ACHN (cell line): ENCODE measurements at places on chromosomes 2 and 18.

GRCh38 chr2:227884511-227884947, 13.1 kb downstream of the DAW1 start:
- peak; percentile 86 for DNase-seq

DNA sequence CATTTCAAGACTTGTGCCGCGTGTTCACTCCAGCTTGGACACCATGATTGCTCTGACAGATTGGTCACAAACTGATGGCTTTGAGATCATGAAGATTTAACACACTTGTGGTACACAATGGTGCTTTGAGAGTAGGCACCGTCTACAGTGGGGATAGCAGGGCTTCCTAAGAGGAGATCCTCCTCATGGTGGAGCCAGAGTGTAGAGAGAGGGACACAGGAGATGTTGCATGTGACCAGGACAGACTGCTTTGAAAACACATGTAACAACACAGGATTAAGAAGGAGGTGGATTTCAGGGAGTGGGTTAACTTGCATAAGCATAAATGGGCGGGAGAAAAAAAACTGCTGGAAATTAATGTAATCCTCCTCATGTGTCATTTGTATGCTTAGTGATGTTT, 95.7 kb upstream of the LINC00305 start:
- no peak for DNase-seq

DNA sequence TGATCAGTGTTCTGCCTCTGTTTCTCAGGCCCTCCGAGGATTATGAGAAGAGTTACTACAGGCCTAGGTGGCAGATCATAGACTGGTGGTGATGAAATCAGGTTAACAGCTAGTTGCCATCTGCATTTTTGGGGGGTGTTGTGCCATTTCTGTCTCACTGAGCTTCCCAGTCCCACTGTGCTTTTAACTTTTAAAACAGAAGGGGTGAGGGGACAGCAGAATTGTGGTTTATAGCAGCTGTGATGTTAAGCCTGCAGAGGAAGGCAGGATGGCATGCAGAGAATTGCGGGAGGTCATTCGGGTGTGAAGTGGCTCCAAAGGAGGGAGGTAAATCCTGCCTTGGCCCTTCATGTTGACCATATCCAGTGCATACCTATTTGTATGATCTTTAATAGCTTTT, 5.0 kb downstream of the CAB39 start:
- peak; percentile 76 for DNase-seq

GRCh38 chr2:201432621-201433393, 18.5 kb downstream of the TRAK2 start:
- DNase-seq: no peak

DNA sequence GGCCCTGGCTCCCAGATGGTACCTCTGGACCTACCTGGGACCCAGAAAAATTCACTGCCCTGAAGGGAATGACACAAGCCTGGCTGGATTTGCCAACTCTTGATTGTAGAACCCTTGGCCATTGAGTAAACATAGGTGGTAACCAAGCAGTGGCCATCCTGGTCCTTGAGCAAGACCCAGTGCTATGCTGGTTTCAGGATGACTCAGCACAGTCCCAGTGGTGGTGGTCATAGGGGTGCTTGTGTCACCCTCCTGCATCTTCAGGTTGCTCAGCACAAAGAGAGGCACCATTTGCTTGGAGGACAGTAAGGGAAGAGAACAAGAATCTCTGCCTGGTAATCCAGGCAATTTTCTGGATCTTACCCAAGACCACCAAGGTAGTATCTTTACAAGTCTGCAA, 52.9 kb downstream of the UPP2 start:
- DNase-seq: no peak

- DNase-seq: peak; percentile 75
These were observed 133.4 kb downstream of the INSIG2 start for GRCh38 chr2:118221536-118222272.

- no peak for DNase-seq
These were observed 181.5 kb upstream of the ID2 start for GRCh38 chr2:8500124-8501054.

DNA sequence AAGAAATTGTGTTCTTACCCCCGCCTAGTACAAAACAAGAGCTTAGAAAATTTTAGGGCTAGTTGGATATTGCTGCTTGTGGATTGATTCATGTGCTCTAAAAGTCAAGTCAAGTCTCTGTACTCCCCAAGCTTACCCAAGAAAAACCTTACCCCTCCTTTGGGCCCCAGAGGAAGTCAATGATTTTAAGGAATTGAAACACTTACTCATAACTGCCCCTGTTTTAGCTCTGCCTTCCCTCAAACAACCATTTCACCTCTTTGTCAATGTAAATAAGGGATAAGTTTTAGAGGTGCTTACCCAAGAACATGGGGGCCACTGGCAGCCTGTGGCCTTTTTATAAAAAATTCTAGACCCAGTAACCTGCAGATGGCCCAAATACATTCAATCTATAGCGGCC, 136.6 kb upstream of the RMP24 start:
- DNase-seq: no peak

- DNase-seq: no peak
These were observed 21.5 kb downstream of the KIAA2012 start for GRCh38 chr2:202094426-202094986.

DNA sequence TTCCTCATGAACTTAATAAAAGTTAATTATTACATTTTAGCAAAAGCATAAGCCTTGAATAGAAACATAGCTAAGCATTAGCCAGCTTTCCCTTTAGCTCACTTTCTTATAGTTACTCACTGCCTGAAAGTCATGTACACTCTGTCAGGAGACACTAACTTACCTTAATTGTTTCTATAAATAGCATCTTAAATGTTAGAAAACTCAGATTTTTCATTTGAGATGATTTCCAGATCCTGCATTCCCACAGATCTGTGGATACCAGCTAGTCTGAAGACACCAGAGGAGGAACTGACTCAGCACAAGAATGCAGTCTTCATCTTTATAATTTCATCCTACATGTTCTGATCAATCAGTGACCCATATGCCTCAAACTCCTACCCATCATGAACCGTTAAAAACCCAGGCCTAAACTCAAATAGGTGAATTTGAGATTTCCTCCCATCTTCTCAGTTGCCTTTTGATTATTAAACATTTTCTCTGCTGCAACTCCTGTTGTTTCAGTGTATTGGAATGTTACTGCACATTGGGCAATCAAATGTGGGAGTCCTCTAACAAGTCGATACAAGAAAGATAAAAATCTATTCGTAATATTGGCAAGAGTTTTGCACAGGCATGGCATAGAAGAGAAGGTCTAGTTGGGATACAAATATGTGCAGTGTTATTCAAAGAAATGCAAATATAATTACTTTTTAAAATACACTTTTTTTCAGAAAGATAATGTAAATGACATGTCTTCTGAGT, 857.4 kb upstream of the CDH2 start:
- no peak for DNase-seq

- DNase-seq: no peak
These were observed 848.6 kb downstream of the CPS1 start for GRCh38 chr2:211405036-211405435.

GRCh38 chr18:1751249-1751648, 820.1 kb downstream of the METTL4 start:
- no peak for DNase-seq

DNA sequence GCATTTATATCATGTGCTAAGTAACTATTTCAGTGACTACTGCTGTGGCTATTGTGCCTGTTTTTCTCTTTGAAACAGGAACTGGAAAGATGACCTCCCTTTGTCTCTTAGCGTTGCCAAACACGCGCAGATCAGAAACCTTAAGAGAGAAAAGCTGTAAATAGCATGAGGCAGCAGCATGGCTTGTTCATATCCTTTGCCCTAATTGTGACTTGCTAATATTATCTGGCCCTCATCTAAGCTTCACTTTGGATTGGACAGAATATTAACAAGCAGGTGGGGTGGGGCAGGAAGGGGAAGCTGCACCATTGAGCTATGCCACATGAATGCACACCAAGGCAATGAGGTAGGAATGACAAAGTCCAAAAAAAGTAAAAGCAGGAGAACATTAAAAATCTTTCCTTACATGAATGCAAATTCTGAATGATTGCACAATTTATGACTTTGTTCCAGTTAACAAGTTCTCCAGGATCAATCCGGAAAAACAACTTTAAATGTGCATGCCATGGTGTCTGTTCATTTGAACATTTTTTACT, 128.4 kb downstream of the IRS1 start:
- DNase-seq: no peak

GRCh38 chr2:174340400-174341292, 5.9 kb downstream of the SP9 start:
- DNase-seq: peak; percentile 49

DNA sequence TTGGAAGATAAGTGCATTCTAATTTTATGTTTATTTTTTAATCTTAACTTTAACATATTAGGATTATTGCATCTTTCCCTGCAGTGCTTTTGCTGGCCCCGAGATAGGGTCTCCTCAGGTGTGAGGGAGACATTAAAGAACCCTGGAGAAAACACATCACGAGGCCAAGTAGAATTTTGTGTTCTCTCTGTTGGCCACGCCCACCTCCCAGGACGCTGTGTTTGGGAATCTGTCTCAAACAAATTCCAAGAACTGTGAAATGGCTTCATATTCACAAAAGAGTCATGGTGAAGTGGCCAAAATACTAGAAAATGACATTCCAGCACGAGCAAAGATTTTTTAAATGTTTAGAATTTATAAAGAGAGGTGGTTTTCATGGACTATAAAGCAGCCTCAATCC, 27.3 kb downstream of the RNF144A start:
- DNase-seq: no peak

DNA sequence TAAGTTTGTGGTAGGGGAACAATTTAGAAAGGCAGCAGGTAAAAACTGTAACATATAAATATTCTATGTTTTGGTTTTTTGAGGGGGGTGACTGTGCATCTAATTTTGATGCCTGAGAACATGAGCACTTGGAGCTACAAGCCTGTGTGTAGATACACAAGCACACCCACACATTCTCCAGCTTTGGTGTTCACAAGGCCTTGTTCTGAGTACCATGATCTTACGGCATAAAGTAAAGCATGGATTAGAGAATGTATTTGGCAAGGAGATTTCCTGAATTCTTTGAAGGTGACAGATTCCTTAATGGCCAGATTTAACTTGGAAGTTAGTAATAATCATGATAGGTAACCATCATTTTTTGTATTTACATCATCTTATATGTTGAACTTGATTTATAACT, 42.7 kb downstream of the MAP3K20 start:
- no peak for DNase-seq

- peak; percentile 90 for DNase-seq
These were observed 137.2 kb downstream of the TRIM43 start for GRCh38 chr2:95728878-95729596.

- no peak for DNase-seq
These were observed 117.2 kb downstream of the CMPK2 start for GRCh38 chr2:6748406-6749067.
